ENCODE measurements at places on chromosomes 3 and 15.

- DNase-seq, result peak; percentile 67
Measured at GRCh38 chr15:82709421-82710207, at the start of gene AP3B2. Gene AP3B2, minus strand, starts transcription at chr15:82709875. Its CDS starts 169 bp downstream, at chr15:82709706.

DNA sequence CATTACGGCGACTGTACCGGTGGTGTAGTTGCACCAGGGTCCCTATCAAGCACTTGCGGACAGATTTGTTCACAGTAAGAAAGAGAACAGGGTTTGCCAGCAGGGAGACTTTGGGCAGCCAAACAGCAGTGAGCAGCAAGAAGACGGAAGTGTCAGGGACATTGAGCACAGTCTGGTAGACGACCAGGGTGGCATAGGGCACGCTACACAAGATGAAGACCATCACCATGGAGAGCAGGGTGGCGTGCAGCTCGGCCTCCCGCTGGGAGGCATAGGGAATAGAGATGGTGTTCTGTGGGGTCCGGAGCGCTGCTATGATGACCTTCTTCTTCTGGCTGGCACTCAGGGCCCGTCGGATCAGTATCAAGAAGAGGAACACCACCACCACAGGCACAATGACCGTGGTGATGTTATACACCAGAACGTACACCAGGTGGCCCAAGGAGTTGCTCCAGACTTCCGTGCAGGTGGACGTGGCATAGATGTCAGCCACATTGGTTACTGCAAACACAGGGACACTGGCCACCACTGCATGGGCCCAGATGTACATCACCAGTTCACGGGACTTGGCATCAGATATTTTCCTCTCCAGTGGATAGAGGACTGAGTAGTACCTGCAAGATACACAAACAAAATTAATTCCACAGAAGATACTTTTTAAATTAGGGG, 19.1 kb upstream of the FSIP1 start:
- no peak for DNase-seq

DNA sequence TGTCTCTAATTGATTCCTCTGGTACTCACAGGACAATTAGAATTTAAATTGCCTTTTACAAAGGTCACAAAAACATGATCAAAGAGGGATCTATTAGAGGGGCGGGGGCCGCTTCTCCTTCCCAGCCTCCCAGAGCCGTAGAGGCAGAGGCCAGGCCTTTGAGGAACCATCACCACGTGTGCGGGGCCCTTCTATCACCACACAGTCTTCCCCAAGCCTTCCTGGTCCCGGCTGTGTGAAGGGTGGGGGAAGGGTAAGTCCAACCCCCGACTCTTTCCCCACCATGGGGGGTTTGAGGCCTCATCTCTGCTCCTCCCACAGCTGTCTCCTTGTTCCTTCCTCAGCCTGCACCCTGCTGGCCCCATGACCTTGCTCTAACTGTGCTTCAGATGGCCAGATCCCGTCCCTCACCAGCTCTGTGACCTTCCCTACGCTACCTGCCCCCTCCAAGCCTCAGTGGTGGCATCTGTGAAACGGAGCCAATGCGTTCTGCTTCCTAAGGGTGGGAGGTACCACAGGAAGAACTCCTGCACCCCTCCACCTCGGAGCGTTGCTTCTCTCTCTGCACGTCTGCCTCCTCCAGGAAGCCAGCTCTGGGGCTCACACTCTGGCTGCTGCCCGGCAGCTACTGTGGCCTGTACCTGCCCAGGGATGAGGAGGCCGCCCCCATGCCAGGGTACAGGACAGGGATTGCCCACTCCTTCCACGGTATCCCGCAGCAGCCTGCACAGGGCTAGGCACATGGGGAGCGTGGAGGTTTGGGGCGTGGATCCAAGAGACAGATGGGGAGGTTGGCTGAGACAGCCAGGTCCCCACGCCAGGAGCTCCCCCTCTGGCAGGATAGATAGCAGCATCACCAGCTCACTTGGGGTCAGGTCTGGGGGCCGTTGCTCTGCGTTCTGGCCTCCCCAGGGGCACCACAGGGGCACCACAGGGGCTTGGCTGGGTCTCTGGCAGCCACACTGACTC, 83.8 kb downstream of the LINGO1 start:
- peak; percentile 27 for DNase-seq

GRCh38 chr3:11558918-11559815, 84.5 kb downstream of the VGLL4 start:
- no peak for DNase-seq

DNA sequence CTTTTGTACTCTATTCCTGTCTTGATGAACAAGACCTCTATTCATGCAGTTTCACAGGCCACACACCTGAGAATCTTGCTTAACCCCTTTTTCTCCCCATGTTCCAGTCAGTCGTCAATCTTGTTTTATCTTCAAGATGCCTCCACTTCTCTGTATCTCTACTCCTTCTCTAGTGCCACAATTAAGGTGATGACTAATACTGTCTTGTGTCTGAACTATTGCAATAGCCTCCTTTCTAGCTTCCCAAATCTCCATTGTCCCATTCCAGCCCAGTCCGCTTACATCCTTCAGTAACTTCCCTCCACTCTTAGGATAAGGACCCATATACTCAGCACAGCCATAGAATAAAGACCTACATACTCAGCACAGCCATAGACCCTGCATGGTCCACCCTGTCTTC, 24.7 kb downstream of the CHST14 start:
- DNase-seq, result no peak

GRCh38 chr15:61743345-61743909, 316.8 kb downstream of the VPS13C start:
- DNase-seq, result no peak

DNA sequence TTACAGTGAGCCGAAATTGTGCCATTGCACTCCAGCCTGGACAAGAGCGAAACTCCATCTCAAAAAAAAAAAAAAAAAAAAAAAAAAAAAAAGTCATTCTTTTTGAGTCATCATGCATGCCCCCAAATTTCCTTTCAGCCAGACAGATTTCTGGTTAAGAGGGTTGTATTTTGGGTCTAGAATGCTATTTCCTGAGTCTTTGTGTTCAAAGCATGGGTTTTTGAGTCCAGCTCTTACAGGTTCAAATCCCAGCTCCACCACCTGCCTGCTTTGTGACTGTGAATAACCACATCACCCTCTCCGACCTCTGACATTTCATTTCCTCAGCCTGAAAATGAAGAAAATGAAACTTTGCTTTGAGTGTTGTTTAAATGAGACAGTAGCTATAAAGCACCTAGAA, 9.3 kb upstream of the C15orf61 start:
- no peak for DNase-seq

DNA sequence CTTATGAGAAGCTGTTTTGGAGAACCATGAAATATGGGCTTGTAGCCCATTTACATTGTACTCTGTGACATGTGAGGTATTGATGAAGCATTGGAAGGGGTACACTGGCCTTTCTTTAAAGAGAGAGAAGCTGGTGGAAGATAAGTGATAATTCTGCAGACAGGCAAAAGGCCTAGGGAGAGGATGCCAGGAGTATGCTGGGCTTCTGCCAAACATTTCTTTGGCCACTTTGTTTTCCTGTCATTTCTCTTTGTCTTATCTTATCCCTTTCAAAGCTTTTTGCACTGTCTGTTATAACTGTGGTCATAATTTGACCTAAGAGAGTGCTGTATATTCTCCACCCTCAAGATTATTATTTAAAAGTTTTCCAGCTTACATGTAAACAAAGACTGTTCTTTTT, 109.6 kb upstream of the SEMA6D start:
- DNase-seq, result no peak

GRCh38 chr15:25180606-25181292, 226.0 kb downstream of the SNRPN start:
- DNase-seq, result no peak

GRCh38 chr3:44995142-44995770, 19.2 kb downstream of the EXOSC7 start:
- no peak for DNase-seq
